ENCODE measurements at places on chromosomes 12 and 14.

- DNase-seq, result no peak
These were observed 10.2 kb upstream of the CMKLR1 start for GRCh38 chr12:108349278-108349688.

- no peak for DNase-seq
These were observed 17.8 kb downstream of the EEA1 start for GRCh38 chr12:92911339-92911738.

GRCh38 chr12:7092986-7093460 lies 778 bp upstream of the C1R start:
- no peak for DNase-seq

DNA sequence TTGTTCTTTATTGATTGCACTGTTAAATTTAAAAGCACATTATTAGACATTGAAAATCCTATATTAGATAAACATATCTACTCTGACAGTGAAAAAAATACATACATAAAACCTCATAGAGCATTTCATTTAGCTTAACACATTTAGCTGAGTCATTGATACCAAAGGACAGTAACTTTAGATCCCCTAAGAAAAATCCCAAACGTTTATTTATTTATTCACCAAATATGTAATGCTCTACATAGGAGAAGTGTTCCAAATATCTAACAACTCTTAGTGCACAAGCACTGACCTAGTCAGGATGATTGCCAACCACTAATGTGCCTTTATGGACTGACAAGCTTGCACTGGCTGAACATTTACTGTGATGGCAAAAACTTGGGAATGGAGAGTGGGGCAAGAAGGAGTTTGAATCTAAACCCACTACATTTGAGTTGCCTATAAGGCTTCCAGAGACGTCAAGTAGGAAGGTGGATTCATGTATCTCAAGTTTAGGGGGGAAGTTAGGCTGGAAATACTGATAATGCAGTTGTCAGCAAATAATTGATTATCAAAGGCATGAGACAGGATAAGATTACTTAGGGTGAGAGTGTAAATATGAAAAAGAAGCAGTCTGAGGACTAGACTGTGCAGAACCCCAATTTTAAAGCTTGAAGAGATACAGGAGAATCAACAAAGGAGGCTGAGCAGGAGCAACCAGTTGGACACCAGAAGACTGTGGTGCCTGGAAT lies 156.4 kb downstream of the PLCZ1 start:
- DNase-seq, result no peak

DNA sequence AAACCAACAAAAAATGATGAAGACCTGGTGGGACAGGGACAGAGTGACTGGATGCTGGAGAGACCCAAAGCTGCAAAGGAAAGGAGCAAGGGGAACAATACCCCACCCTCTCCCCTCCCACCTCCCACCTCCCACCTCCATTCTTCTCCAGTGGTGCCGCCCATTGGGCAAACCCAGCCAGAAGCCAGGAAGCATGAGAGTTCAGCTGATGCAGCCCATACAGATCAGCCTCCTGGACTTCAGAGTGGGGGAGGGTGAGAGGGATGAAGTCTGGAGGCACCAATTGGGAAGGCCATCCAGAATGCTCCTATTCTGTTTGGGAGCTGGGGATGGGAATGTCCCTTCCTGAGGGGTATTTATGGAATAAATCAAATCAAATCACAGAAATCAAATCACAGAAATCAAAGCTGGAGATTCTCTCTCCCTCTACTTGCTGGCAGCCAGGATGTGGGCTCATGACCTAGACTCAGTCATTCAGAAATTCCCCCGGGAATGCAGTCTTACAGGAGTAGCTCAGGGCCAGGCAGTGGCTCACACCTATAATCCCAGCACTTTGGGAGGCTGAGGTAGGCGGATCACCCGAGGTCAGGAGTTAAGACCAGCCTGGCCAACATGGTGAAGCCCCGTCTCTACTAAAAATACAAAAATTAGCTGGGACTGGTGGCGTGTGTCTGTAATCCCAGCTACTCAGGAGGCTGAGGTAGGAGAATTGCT lies 31.1 kb downstream of the IRF2BPL start:
- no peak for DNase-seq

DNA sequence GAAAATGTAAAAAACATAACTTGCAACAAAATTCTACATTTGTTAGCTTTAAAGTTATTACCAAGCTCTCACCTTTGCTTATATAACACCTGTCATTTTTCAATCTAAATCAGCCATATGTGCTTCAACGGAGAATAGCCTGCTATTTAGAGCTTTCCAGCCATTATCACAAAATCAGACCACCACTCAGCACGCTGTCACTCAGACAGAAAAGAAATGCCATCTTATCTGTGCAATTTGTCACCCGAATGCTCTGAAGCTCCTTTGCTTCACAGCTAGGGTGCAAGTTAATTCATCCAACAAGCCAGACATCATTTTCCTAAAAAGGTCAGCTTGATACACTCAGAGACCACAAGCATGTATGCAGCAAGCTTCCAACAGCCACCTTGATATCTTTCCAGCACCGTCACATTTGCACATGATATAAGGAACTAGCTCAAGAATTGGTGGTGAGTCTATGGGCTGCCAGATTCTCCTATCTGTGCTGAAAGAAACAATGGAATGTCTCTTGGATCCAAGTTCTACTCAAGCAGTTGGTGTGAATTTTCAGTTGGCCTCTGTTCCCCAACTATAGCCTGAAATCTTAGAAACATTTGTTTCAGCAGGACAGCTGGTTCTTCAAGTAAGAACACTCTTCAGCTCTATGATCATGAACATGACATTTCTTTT lies 20.0 kb upstream of the IFNG-AS1 start:
- DNase-seq, result no peak

DNA sequence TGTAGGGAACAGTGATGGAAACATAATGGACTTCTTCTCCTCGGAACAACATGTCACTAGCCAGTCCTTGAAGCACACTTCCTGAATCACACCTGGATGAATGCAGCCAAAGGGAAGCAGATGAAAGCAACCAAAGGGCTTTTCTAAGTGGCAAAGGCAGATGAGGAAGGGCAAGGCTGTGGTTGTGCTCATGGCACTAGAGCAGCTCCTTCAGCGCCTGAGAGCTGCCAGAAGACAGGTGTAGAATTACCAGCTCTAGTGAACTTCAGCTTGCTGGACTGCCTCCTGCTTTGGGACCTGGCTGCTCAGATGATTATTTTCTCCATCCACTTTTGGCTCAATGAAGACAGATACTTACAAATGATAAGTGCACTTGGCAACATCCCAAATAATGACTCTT lies 1372.1 kb upstream of the SEL1L start:
- DNase-seq, result no peak

DNA sequence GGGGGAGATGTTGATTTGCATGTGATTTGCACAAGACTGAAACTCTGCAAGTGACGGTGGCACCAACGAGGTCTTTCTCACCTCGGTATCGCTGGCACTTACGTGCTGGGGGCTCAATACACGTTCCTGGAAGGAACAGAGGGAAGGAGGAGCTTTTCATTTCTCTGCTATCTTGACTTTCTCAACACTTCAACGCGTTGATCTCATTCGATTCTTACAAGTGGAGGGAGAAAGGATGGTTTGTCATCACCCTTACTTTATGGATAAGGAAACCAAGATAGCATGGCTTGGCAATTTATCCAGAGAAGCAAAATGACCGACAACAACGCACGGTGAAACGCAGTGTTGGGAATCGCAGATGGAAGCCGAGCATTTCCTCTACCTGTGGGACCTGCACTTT lies 87.3 kb upstream of the RFLNA start:
- DNase-seq, result no peak

DNA sequence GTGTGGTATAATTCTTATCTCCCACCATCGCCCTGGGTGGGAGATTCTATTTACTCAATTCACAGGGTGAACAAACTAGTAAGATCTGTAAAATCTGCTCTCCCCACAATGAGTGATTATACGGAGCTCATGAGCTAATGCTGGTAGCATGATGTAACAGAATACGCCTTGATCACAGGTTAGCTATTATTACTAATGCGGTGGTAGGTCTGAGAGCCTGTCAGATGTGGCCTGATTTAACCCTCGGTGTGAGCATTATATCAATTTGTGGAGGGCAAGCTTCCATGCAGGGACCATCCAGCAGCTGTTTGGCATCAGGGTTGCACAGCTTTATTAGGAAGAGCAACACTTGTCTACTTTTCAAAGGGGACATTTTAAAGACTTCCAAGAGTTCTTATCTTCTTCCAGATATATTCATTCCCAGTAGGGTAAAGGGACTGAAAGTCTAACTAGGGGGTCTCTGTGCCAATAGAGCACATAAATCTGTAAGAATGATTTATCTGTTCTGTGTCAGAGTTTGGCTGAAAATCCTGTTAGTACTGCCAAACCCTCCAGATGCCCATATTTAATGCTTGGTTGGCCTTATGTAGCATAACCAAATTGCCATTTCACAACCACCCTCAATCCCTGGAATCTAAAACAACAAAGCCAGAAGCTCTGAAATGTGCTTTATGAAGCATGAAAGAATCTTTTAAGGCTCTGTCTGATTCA lies 18.7 kb downstream of the TSHR start:
- no peak for DNase-seq

- DNase-seq, result no peak
These were observed 14.9 kb downstream of the AREL1 start for GRCh38 chr14:74697976-74698375.

DNA sequence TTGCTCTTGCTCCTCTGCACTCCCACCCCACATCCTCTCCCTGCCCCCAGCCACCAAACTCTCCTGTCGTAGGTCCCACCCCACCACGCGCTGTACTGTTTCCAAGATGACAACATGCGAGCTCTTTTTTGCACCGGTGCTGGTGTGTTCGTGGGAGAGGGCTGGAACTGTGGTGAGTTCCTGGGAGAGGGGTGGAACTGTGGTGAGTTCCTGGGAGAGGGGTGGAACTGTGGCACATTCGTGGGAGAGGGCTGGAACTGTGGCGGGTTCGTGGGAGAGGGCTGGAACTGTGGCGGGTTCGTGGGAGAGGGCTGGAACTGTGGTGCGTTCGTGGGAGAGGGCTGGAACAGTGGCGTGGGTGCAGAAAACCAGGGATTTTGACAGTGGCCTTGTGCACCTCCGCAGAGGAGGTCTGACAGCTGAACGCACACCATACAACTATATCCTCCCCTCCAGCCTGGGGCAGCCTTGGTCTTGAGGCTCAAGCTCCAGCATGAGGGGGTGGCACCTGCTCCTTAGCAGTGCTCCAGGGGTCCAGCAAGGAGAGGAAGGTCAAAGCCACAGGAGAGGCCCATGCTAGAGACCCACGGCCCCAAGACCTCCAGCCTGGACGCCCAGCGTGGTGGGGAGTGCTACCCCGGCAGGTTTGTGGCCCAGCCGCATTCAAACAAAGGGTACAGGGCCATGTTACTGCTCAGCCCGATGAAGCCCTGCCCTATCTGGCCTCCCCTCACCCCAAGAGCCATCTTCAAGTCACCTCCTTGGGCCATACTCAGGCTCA lies 50.1 kb downstream of the ACTN1 start:
- DNase-seq, result no peak

GRCh38 chr12:82414044-82414443 lies 55.7 kb downstream of the METTL25 start:
- no peak for DNase-seq

- no peak for DNase-seq
These were observed 30.6 kb upstream of the SLC2A3 start for GRCh38 chr12:7966563-7966962.

DNA sequence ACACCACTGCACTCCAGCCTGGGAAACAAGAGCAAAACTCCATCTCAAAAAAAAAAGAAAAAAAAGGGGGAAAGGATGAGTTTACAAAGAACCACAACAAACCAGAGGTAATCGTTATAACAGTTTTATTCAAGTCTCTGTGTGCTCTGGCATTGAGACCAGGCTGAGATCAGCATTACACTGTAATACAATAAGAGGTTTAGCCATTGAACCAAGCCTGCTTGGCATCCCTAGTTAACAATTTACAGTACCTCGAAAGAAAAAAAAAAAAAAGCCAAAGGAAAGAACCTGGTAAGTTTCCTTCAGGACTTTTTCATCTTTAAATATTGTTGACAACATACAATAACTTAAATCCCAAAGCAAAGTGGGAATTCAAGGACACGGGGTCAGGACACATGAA lies 80.7 kb downstream of the TTC9 start:
- no peak for DNase-seq

DNA sequence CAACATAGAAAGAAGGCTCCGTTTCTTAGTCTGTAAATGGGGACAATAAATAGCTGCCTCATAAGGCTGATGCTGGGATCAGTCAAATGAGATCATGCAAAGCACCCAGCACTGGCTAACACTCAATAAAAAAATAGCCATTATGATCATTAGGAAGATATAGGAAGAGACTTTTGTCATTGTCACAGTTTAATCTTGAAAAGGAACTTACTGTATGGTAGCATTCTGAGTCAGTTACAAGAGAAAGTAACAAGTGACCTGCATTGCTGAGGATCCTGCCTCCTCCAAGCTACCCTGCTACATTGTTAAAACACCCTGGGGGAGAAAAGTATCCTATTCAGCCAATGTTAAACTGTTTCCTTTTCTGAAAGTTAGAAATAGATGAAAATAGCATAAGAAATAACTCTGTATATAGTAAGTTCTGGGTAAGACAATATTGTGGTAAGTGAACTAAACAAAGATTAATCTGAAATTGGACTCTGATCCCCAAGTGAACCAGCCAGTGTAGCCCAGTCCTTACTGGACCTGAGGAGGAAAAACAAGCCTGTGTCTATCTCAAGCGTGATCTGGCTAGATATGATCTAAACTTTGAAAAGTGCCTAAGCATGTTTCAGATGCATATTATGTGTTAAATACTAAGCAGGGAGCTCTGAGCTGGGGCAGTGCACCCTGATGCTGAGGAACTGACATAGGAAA lies 3.6 kb upstream of the NUDT4 start:
- DNase-seq, result no peak

GRCh38 chr12:15837141-15837790 lies 44.9 kb upstream of the STRAP start:
- DNase-seq, result no peak

GRCh38 chr12:95643256-95643655 lies 92.0 kb upstream of the USP44 start:
- DNase-seq, result no peak

DNA sequence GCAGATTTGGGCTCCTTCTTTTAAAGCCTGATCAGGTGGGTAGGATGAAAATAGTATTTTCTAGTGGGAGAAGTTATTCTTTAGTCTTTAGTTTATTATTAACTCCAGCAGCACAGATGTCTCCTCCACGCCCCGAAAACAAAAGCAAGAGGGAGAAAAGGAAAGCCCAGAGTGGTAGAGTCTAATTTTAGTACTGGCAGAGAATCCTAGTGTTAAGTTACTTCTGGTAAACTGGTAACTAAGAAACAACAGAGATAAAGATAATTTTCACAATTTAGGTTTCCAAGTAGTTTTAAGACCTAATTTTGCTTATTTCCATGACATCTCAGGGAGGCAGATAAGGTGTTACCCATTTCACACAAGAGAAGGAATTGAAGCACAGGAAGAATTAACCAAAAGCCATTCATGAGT lies 16.3 kb downstream of the ATP5MC2 start:
- DNase-seq, result no peak

GRCh38 chr12:51924551-51925319 lies 17.4 kb downstream of the ACVRL1 start:
- no peak for DNase-seq

- no peak for DNase-seq
These were observed 10.0 kb downstream of the STAC3 start for GRCh38 chr12:57240926-57241401.
